ENCODE measurements at places on chromosomes 3 and 15.

- no peak for DNase-seq
Measured at GRCh38 chr3:139870000-139870675, 64.8 kb upstream of the CLSTN2 start.

- DNase-seq, result no peak
Measured at GRCh38 chr3:39396690-39397089, 9.8 kb upstream of the RPSA start.

- DNase-seq, result peak; percentile 69
Measured at GRCh38 chr3:106030627-106030963, 161.8 kb upstream of the CBLB start.

- DNase-seq, result no peak
Measured at GRCh38 chr15:51853998-51854397, 24.5 kb downstream of the TMOD3 start.

GRCh38 chr3:126556637-126557414, 1.9 kb downstream of the C3orf22 start:
- DNase-seq, result no peak

DNA sequence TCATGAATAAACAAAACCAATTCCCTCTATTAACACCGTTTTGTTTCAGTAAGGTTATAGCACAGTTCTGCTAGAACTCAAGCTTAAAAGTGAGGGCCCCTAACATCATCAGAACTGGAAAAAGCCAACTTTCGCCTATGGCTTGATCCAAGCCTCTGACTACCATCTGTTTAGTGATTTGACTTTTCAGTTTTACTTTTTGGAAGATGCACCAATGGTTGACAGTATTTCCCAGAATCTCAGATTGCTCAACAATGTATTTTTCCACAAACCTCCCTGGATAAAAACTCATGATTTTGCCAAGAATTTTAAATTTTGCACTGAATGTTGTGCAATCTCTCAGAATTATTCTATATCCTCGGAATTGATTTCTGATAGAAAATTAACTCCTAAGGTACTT, 190.7 kb downstream of the LSAMP start:
- DNase-seq, result no peak

GRCh38 chr3:134079111-134079547, 49.4 kb upstream of the SLCO2A1 start:
- DNase-seq, result no peak

DNA sequence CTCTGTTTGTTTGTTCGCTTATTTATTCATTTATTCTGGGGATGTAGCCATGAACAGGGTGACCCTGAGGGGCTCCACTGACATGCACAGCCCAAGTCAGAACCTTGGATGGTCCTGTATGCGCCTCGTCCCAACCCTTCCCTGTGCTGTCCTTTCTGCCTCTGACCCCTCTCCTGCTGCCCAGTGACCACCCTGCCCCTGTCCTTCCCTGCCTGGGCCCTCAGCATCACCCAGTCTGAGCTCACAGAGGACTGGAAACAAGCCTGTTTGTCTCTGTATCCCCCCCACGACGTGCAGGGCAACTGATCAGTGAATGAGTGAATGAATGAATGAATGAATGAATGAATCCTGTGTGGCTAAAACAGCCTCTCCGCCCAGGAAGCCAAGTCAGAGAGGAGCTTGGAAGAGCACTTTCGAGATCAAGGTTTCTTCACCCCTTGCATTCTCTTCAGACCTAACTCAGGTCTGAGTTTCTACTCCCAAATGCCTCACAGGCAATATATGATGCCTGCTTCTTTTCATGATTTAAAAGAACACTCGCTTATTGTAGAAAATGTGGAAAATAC, 157.7 kb downstream of the SMAD6 start:
- DNase-seq, result no peak

GRCh38 chr3:13564751-13565560, 16.0 kb downstream of the FBLN2 start:
- DNase-seq, result no peak
